ENCODE measurements at places on chromosomes 4 and X. TPM values are rescaled to one million over a fixed set of nuclear protein-coding genes. Genes with fewer than 3 reads are reported as not detected.

The PPP3CA gene
- 13.7 TPM for total RNA-seq

The CFAP97 gene
- 19.5 TPM for total RNA-seq

The YIPF7 gene
- total RNA-seq, result not detected

The KCTD8 gene
- total RNA-seq, result 0.26 TPM

The NPY1R gene
- 14.0 TPM for total RNA-seq
